ENCODE measurements at places on chromosomes 1 and 21.

GRCh38 chr1:225448146-225448805 lies 20.4 kb upstream of the LBR start:
- no peak for DNase-seq

DNA sequence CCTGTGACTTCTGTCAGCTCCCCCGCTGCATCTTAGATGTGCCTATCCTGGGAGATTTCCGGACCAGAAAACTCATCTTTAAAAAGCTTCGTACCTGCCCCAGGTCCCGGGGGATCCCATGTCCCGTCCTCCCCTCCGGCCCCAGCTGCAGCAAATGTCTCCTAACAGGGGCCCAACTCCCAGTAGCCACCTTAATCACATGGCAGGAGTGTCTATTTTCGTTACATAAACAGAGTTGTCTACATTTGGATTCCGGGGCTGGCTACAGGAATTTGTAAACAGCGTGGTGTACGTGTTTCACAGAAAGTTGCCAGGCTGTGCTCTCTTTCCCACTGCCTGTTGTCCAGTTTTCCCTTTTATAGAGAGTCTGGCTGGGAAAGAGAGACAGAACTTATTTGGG lies 17.9 kb upstream of the KCNE2 start:
- DNase-seq, result no peak

DNA sequence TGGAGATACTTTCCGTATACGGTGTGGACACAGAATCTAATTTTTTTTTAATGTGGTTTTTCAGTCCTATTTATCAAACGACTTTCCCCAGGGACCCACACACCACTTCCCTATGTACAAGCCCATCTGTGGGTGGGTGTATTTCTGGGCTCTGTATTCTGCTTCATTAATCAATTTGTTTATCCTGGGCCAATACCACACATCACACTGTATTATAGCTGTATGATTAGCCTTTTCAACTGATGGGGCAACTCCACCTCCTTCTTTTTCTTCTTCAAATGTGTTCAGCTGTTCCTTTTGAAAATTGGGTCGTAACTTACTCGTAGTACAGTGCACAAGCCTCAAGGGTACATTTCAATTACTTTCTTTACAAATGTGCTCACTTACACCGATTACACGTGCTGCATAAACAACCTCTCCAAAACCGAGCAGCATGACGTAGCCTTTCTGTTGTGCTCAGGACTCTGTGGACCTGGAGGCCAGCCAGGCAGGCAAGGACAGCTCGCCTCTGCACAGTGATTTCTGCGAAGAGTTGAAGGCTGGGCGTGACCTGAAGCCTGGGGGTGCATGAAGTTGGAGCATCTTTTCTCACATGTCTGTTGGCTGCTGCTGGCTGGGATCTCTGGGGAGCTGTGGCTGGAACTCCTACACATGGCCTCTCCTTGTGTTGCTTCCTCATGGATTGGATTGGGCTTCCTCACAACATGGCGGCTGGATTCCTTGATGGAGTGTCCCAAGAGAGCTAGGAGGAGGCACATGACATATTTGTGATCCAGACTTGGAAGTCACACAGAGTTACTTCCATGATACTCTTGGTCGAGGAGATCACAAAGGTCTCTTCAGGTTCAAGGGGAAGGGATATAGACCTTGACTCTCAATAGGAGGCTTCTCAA lies 126.5 kb downstream of the CRYAA start:
- DNase-seq, result no peak

GRCh38 chr1:213061263-213061662 lies 10.2 kb downstream of the RPS6KC1 start:
- no peak for DNase-seq

DNA sequence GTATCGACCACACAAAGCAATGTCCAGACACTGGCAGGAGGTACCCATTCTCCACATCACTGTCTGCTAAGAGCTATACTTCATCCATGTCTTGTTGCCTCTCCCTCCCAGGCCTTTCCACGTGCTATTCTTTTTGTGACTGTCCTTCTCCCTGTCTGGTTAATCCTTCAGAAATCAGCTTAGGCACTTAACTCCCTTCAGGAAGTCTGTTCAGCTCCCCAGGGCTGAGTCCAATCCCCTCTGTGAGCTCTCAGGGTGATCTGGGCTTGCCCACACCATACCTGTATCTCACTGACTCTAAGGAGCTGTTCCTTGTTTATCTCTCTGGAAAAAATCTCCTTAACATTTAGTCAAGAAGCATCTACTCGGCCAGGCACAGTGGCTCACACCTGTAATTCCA lies 69.4 kb downstream of the NID1 start:
- no peak for DNase-seq

- DNase-seq, result no peak
Measured at GRCh38 chr1:80363689-80364475, 1357.4 kb upstream of the ADGRL4 start.

DNA sequence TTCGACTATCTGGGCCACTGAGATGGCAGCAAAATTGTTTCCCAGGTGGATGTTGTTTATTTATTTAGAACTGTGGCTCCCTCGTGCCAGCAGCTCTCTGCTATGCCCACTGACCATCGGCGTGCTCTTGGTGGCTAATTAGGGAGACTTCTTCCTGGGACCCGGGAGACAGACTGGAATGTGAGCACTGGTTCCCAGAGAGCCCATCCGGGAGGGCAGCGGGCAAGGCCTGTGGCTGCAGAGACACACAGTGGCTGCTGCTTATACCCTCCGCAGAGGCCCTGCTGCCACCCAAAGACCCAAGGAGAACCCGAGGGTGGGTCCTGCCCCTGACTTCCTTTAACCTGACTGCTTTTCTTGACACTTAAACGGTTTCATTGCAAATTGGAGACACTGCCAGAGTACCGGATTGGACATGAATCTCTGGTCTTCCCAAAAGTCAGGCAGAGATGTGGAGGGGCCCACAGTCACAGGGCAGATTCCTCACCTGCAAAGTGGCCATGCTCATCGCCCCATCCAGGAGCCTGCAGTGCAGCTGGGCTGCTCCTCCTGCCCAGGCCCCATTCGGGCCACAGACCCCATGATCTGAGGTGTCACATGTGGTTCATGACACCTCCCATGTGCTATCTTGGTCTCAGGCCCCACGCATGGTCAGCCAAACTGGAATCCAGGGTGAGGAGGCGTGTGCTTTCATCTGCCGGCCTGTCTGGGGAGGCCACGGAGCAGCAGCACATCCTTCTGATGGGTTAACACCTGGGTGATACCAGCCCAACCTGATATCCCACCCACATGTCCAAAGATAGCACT lies 5.7 kb upstream of the MATN1 start:
- no peak for DNase-seq

GRCh38 chr1:192729500-192729899 lies 79.3 kb upstream of the RGS2 start:
- DNase-seq, result no peak

DNA sequence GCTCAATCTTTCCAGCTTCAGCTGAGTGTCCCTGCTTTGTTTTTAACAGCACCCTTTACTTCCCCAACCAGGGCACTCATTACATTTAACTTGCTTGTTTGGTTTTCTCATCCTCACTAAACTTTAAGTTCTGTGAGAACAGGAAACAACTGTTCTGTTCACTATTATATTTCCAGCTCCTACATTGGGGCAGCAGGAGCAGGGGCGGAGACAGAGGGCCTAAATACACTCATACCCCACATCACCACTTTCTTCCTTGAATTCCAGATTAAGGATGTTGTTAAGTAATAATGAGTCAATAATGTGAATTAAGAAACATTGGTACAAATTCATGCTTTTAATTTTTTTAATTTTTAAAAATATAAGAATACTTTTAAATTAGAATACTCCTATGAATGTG lies 6.0 kb downstream of the DRAM2 start:
- DNase-seq, result no peak

- no peak for DNase-seq
Measured at GRCh38 chr1:30414086-30414850, 309.1 kb downstream of the MATN1 start.
